Stimulated activated CD4-positive, alpha-beta T cell treated with anti-CD3 and anti-CD28 coated beads, Interleukin-2, amount 100 ng/mL, for 24 hours (primary cell): ENCODE measurements at places on chromosomes 12 and 14.
A peak's percentile ranks its signal among the peaks of the same experiment; 100 is the strongest.

DNA sequence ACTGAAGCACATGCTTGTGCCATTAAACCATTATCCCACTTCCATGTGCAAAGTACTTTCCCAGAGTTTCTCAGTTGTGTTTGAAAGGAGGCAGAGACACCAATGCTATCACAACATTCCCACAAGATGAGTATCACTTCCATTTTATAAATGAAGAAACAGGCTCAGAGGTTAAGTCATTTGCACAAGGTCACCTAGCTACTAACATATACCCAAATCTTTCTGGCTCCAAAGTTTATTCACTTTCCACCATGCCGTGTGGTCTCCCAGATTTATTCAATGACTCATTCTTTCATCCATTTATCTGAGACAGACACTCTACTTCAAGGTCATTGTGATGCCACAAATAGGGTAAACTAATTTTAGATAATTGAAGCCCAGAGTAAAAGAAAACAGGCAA lies 9.4 kb downstream of the ART4 start:
- no peak for DNase-seq

DNA sequence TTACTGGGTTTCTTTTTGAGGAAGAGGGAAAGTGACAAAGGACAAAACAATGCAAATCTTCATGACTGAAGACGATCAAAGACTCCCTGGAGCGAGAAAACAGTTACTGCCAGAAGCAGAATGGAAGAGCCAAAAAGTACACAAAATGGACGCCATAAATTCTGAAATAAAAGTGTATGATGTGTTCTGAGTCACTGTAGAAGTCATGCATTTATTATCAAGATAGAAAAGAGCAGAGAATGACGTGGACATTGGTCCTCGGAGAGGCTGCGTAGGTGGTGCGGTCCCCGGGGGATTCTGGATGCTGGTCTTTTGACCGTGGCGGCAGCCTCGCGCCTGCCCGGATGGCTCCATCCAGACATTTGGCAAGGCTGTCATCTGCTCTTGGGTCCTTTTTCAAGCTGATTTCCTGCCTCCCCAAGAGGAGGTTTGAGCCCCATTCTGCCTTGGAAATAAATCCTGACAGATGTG lies 52.8 kb downstream of the C14orf132 start:
- DNase-seq = no peak

DNA sequence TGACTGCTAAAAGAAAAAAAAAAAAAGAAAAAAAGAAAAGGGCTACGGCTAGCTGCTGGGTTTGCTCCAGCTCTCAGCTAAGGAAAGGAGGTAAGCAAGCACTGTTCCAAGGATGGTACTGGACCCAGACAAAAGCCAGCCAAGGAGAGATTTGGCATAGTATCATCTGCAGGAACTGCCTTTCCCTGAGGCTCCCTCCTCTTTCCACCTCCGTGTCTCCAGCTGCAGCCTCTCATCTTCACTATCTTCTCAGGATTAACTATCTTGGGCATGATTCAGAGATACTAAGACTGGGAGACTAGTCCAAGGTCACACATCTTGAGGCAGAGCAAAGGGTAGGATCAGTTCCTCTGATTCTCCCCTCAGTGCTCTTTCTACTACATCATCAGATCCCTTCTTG lies 6.0 kb downstream of the KITLG start:
- DNase-seq = no peak

GRCh38 chr12:75638792-75639191 lies 127.4 kb upstream of the KRR1 start:
- no peak for DNase-seq

- no peak for DNase-seq
These were observed 20.7 kb downstream of the PELI2 start for GRCh38 chr14:56138928-56139327.

DNA sequence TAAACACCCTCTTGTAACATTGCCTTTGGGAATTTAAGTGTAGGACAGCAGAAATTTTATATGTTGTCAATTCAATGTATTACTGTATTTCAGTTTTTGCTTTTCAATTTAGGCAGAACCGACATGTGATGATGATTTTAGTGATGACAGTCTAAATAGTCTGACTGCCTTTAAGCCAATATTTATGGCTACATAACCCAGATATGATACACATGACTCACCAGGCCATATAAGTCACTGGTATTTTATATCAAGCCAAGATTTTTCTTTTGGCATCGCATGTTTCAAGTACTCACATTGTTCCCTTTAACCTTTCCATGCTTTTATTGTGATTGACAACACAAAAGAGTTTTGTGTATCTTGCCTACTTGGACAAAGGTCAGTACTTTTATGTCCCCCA lies 13.6 kb upstream of the PPM1A start:
- no peak for DNase-seq

- DNase-seq = no peak
These were observed 77.2 kb downstream of the ARL6IP4 start for GRCh38 chr12:123057513-123058265.

DNA sequence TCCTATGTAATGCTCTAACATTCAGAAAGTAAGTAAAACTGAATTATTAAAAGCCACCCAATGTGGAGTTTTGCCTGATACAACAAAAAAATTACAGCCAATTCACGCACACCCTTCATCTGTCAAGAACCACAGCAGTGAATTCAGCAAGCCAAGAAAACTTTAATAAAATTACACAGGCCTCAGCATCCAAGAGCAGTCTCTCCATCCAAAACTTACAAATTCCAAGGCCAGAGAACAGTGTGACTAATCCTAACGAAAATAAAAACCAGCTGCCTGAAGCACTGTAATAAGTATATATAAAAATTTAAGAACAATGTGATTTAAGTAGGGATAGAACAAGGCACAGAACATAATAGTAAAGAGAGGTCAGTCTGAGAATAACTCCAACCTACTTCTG lies 54.2 kb downstream of the SIX6 start:
- no peak for DNase-seq

DNA sequence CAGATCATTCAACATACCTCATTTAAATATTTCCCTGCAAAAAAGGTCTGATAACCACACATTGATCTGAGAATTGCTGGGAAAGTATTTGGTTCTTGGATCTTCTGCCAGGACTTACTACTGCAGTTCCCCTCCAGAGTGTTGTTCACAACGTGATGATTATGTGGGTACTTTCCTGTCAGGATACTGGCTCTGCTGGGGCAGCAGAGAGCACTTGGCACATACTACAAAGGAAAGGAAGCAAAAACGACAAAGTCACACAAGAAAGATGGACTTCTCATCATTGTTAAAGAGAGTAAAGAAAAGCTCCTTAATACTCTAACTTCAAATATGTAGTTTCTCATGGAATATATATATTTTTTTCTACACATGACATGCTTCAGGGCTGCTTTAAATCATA lies 11.5 kb downstream of the GNS start:
- DNase-seq = no peak

DNA sequence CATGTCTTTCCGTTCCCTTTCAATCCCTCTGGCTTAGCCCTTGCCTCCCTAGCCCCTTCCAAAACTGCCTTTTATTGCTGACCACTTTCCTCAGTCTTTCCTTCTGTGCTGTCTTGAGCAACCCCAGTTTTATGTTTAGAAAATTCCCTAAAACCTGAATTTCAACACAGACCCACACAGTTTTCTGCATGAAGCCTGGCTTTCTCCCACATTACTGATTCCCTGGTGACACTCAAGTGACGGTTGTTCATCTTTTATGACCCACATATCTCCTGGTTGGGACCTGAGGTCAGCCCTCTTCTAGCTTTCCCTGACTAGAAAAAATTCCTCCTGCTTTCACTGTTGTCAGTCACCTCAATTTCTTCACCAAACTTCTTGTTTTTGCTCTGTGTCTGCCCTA lies 21.0 kb downstream of the FGD4 start:
- no peak for DNase-seq

GRCh38 chr12:12081836-12082497 lies 11.2 kb downstream of the BCL2L14 start:
- no peak for DNase-seq

- peak; percentile 57 for DNase-seq
These were observed 759 bp downstream of the NFYB start for GRCh38 chr12:104137001-104137901.
